ENCODE measurements at places on chromosomes 5 and 9.

DNA sequence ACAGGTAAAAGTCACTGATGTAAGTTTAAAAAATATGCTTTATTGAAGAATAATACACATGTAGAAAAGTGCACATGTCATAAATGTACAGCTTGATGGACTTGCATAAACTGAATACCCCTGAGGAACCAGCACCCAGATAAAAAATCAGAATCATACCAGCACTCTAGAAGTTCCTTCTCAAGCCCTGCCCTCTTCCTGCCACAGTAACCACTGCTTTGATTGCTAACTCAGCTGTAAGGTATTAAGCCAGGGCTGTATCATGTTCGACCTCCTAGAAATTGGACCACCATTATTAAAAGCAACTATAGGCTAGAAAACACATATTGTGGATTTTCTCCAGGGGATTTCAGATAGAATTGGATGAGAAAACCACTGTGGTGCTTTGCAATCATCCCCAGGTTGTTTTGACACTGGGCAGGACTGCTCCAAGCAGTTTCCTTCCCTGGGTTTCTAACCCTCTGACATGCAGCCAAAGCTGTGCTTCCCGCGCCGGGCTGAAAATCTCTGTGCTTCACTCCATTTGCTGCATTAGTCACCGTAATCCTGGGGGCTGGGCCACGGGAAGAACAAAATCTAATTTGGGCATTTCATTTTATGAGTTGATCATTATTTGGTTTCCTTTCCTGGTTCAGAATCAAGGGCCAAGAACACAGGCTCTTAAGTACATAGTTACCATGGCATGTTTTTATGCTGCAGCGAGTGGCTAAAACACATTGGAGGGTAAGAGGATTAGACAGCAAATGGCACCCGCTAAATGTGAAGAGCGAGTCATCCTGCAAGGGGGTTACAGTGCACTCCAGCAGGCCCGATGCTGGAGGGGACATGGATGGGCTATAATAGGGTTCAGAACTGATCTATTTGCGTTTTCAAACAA lies 139.4 kb upstream of the IL12B start:
- DNase-seq, result no peak

GRCh38 chr9:30293231-30293630 lies 2091.2 kb upstream of the ACO1 start:
- no peak for DNase-seq

- no peak for DNase-seq
Measured at GRCh38 chr5:32280656-32281081, 32.1 kb downstream of the MTMR12 start.

GRCh38 chr5:128483738-128484137 lies 54.3 kb downstream of the FBN2 start:
- DNase-seq, result no peak

GRCh38 chr5:1910861-1911772 lies 28.4 kb upstream of the IRX4 start:
- DNase-seq, result no peak

DNA sequence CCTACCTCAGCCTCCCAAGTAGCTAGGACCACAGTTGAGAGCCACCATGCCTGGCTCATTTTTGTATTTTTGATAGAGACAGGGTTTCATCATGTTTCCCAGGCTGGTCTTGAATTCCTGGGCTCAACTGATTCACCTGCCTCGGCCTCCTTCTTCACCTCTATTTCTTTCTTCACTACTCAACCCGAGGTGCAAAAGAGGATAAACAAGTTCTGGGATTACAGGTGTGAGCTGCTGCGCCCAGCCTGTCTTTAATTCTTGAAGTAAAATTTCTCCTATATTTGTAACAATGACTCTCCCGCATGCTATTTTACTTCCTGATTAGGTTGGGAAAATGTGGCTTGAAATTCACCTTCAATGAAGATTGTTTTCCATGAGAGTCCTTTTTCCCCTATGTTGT lies 46.4 kb downstream of the CAST start:
- DNase-seq, result no peak

DNA sequence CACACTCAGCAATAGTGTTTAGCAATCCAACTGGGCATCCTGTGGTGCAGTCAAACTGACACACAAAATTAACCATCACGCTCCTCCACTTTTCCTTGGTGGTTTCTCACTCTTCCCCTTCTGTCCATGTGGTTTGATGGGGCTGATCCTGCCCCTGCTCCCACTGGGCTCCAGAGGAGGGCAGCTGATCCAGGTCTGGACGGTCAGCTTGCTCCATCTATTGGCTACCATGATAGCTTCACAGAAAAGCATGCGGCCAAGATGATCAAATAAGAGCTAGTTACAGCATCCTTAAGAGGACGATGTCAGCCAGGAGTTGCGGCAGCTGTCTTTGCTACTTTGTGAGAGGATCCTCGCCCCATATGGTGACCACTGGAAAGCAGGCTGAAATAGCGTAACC lies 29.6 kb upstream of the RANBP17 start:
- no peak for DNase-seq

DNA sequence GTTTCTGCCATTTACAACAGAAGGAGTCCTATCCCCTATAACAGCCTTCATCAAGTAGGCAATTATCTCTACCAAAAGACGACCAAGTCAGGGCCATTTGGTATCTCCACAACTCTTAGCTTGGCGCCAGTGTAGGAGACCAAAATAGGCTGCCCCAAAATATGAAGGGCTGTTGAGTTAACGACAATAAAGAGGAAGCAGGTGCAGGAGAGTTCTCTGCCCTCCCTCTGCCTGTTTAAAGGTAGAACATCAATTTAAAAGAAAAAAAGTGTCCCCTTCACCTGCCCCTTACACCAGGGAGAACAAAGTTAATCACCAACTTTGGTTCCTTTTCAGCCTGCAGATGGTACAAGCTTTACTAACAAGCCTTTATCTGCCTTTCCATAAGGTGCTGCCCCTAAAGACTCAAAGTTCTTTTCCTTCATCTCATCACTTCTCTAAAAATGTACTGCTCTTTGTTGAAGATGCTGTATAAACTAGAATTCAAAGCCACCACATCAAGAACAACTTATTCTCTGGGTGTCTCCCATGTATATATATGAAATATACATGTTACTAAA lies 33.3 kb downstream of the PPP1R2B start:
- no peak for DNase-seq

DNA sequence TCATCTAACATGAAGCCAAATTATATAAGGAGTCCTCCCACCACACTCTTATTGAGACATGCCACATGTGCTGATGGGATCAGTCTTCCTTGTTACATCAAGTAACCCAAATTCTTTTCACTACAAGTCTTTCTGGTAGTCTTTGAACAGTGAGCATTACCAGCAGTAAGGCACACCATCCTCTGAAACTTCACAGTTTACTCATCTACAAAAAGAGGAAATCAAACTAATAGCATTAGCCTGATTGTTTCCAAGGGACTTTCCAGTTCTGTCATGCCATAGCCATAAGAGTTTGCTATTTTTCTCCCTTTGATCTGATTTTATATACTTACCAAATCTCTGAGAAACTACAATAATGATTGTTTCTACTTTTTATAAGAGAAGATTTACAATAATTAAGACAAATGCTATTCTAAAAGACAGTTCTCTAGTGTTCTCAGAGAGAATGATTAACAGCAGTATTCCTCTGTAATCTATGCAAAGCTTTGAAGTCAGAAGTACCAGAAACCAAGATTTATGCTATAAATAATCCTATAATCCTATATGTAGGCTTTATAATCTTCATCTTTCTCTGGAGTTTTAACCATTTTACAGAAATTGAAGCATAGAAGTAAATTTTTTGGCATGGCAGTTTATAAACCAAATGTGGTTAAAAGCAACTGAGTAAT lies 166.2 kb upstream of the ACO1 start:
- DNase-seq, result no peak

DNA sequence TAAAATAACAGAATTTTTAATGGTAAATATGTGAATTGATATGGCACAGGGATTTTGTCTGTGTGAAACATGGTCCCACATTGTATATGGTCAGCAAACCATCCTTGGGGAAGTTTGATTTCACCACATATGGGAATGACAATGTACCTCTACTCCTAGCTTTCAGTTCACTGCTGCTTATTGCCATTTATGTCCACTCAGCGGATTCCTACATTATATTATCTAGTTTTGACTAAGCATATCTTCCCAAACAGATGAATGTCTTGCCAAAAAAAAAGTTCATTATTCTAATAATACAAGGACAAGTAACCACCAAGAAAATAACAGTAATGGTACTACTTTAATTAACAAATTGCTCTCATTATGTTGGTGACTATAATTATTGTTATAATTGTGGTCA lies 1521.6 kb downstream of the MAT2B start:
- no peak for DNase-seq

- DNase-seq, result no peak
Measured at GRCh38 chr5:149389552-149390495, 10.7 kb upstream of the IL17B start.

DNA sequence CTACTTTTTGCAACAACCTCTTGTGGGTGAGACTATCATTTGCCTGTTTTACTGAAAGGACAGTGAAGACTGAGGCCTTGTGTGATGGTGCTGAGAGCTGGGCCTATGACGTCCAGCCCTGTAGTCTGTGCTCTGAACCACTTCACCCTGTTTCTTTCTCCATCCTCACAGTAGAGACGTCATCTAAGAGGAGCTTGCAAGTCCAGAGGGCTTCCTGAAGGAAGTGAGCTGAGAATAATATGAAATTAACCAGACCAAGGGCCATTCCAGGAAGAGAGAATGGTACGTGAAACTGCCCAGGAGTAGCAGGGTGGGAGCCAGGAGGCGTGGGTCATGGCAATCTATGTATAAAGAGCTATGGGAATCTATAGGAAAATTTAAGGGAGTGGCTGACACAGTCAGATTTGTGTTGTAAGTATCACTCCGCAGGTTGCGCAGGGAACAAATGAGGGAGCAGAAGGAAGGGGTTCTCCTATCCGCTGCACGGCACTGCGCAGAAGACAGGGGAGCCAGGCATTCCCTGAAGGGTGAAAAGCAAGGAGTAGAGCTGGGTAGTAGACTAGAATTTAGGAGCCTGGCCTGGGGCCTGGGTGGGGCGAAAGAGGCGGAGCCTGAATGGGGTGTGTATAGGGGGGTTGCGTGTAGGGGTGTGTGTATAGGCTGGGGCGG lies 596 bp upstream of the FGFR4 start:
- DNase-seq, result no peak

DNA sequence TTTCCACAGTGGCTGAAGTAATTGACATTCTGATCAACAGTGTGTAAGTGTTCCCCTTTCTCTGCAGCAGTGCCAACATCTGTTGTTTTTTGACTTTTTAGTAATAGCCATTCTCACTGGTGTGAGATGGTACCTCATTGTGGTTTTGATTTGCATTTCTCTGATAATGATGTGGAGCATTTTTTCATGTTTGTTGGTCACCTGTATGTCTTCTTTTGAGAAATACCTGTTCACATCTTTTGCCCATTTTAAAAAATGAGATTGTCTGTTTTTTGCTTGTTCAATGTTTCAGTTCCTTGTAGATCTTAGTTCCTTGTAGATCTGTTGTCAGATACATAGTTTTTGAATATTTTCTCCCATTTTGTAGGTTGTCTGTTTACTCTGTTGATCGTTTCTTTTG lies 162.5 kb upstream of the PITX1 start:
- no peak for DNase-seq

- no peak for DNase-seq
Measured at GRCh38 chr9:120611690-120612068, 31.7 kb upstream of the CDK5RAP2 start.

- DNase-seq, result no peak
Measured at GRCh38 chr9:34326690-34327089, 2.4 kb downstream of the KIF24 start.

- no peak for DNase-seq
Measured at GRCh38 chr9:16029046-16029615, 476.3 kb downstream of the CCDC171 start.

GRCh38 chr5:72587661-72588308 lies 80.6 kb upstream of the ZNF366 start:
- no peak for DNase-seq

DNA sequence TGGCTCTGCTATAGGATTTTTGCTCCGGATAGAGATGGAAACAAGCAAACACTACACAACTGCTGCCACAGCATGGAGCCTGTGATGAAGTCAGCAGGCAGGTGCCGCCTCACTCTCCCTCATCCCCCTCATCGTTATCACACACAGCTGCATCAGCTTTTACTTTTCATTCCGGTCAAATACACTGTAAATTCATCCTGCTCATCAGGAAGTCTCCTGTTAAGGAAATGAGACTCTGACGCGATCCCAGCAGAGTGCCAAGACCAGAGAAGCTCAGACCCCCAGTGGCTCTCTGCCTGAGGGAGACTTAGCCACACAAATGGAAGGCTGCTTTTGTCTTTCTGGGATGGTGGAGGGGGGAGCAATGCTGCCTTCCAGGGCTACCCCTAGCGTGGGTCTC lies 270.2 kb downstream of the ELAVL2 start:
- no peak for DNase-seq

DNA sequence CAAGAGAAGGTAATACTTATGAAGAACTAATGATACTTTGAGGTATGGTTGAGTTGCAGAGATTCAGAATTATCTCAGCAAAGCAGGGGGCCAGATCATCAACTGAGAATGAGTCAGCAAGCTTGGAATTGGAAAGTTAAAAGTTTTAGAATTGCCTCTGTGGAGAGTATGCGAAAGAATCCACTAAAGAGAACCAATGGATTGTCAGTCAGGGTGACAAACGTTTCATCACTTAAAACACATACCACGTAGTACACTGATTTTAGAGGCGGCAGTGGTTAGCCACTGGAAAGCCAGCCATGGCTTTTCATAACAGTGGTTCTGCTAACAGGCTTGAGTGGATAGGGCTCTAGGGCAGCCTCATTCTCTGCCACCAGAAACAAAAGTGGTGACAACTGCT lies 30.7 kb downstream of the AOPEP start:
- DNase-seq, result no peak

GRCh38 chr5:6763191-6763590 lies 50.0 kb downstream of the TENT4A start:
- no peak for DNase-seq

GRCh38 chr9:70159630-70160029 lies 99.1 kb upstream of the SMC5 start:
- DNase-seq, result no peak

DNA sequence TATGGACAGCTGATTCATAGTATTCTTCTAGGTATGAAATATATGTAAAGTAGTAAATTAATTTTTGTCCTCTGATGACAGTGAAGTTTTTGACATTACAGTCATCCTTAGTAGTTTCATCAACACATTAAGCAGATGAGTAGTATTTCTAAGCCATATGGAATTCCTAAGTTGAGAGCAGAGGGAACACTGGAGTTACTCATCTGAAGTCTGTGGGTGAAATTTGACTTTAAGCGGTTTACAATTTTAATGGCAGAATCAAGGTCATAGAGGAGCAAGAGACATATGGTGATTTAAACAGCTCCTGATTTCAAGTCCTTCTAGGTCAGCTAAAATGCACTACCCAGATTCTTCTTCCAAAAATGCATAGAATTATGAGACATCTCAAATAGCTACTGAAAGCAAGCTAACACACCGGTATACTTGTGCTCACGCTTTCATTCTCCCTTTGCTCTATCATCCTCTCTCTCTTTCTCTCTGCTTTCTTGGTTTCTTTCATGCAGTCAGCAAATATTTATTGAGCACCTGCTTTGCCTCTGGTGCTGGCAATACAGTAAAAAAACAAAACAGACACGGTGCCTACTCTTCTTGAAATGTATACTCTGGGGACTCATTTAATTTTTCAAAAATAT lies 235.9 kb downstream of the FER start:
- DNase-seq, result no peak
